Heart left ventricle (tissue), 16 donors: ENCODE measurements at places on chromosomes 13 and 19. TPM values are rescaled to one million over a fixed set of nuclear protein-coding genes. Genes with fewer than 3 reads are reported as not detected.

Gene KCNN1
- total RNA-seq: not detected

DNA sequence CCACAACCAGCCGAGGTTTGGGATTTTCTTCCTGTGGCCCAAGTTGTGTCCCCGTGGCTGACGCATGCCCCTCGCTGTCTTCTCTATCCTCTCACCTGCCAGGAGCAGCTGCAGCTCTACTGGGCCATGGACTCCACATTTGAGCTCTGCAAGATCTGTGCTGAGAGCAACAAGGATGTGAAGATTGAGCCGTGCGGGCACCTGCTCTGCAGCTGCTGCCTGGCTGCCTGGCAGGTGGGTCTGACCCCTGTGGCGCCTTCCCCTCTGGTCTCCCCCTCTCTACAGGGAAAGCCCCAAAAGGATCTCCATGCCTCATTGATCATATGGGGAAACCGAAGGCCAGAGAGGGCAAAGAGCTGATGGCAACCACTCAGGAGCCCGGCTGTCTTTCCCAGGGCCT, 14.6 kb downstream of the CBLC start:
- H3K4me1 ChIP-seq: peaks cover 15% of the 10 kb centered on the region
- no peak overlapping the region for H3K4me3 ChIP-seq
- no peak overlapping the region for H3K27ac ChIP-seq
- no peaks in the 10 kb centered on the region for H3K36me3 ChIP-seq

- no peak overlapping the region for H3K27ac ChIP-seq
- no peaks in the 10 kb centered on the region for H3K4me1 ChIP-seq
- no peak for DNase-seq
- H3K36me3 ChIP-seq: no peaks in the 10 kb centered on the region
- H3K4me3 ChIP-seq: no peak overlapping the region
- H3K27me3 ChIP-seq: peaks cover 26% of the 10 kb centered on the region
Measured at GRCh38 chr19:6473647-6474046, 7.9 kb downstream of the DENND1C start.

DNA sequence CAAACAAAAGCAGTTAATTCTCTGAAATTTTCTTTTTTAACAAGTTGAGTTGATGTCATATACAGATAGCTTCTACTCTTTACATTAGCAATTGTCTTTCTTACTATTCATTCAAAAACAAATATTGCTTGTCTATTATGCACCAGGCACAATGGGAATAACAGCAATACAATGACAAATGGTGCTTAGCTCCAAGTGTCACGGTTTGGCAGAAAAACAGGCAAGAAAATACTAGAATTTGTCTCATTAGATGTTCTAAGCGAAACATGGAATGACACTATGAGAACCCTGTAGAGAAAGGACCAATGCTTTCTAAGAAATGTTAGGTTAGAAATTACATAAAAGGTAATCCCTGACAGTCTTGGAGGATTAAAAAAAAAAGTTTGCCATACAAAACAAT, 187.6 kb downstream of the PCDH9 start:
- no peaks in the 10 kb centered on the region for H3K27me3 ChIP-seq
- no peaks in the 10 kb centered on the region for H3K4me1 ChIP-seq
- no peak overlapping the region for H3K4me3 ChIP-seq

DNA sequence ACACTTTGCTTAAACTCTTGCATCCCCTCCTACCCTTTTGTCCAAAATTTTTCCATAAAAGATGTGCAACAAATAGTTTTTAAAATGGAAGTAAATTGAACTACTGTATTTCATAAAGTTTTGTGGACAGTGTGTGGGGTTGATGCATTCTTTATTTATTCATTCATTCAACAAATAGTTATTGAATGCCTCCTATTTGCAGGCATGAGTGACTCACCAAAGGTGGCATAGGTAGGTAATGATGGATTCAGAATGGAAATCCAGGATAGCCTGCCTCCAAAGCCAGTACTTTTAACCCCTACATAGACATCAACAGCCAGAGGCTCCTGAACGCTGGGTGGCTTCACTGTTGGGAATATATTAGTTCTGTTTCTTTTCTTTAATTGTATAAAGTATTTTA, 2.4 kb upstream of the CSNK1A1L start:
- no peaks in the 10 kb centered on the region for H3K36me3 ChIP-seq
- no peaks in the 10 kb centered on the region for H3K4me1 ChIP-seq
- H3K4me3 ChIP-seq: no peak overlapping the region

DNA sequence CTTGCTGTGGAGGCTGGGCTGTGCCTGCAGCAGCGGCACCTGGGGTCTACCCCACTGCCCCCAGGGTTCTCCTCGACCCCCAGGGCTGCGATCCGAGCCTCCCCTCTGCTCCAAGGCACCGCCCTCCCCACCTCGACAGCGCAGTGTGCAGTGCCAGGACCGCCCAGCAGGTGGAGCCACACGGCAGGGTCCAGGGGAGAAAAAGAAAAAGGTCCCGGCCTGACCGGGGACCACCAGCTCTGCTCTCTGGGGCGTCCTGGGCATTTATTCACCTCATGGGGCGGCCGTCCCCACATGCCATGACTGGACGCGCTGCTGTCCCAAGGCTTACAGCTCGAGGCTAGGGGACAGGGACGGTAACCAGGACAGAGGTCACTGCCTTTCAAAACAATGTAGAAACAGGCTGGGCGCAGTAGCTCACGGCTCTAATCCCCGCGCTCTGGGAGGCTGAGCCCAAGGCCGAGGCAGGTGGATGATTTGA, 10.6 kb downstream of the REXO1 start:
- no peaks in the 10 kb centered on the region for H3K36me3 ChIP-seq
- no peak overlapping the region for H3K4me3 ChIP-seq
- no peaks in the 10 kb centered on the region for H3K27me3 ChIP-seq

Gene URAD
- total RNA-seq: not detected
